ENCODE measurements at places on chromosomes 1 and 21.

DNA sequence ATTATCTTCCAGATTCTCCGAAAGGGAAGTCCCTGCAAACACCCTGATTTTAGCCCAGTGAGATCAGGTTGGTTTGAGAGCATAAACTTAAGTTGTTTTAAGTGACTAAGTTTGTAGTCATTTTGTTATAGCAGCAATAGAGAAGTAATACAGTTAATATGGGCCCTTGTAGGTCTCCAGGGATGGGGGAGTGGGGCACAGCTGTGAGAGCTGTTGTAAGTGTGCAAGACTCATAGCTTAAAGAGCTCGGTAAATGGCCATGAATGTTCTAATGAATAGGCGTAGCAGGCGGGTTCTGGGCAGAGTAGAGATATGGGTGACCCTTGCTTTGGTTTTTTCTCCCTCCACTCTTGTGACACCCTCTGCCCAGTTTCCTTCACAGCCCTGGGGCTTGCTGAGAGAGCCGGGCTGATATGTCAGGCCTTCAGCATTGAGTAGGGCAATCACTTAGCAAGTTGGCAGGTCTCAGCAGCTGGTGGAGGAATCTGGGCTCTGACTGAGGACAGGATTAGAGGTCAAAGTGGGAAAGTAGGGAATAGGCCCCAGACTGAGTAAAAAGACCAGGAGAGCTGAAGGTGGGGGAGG, 16.0 kb upstream of the ID3 start:
- no peak overlapping the region for H3K27ac ChIP-seq
- H3K36me3 ChIP-seq = no peaks in the 10 kb centered on the region
- DNase-seq = no peak
- no peaks in the 10 kb centered on the region for H3K27me3 ChIP-seq

GRCh38 chr1:202127061-202127460, 4.3 kb downstream of the GPR37L1 start:
- no peak overlapping the region for H3K27ac ChIP-seq
- no peaks in the 10 kb centered on the region for H3K27me3 ChIP-seq
- peaks cover 4% of the 10 kb centered on the region for H3K4me1 ChIP-seq
- H3K36me3 ChIP-seq = peaks cover under 1% of the 10 kb centered on the region
- H3K4me3 ChIP-seq = no peak overlapping the region

- no peak overlapping the region for H3K27ac ChIP-seq
- H3K4me1 ChIP-seq = no peaks in the 10 kb centered on the region
- no peak overlapping the region for H3K4me3 ChIP-seq
- no peaks in the 10 kb centered on the region for H3K36me3 ChIP-seq
- no peaks in the 10 kb centered on the region for H3K27me3 ChIP-seq
These were observed 463.4 kb downstream of the CAMTA1 start for GRCh38 chr1:7248549-7249199.

DNA sequence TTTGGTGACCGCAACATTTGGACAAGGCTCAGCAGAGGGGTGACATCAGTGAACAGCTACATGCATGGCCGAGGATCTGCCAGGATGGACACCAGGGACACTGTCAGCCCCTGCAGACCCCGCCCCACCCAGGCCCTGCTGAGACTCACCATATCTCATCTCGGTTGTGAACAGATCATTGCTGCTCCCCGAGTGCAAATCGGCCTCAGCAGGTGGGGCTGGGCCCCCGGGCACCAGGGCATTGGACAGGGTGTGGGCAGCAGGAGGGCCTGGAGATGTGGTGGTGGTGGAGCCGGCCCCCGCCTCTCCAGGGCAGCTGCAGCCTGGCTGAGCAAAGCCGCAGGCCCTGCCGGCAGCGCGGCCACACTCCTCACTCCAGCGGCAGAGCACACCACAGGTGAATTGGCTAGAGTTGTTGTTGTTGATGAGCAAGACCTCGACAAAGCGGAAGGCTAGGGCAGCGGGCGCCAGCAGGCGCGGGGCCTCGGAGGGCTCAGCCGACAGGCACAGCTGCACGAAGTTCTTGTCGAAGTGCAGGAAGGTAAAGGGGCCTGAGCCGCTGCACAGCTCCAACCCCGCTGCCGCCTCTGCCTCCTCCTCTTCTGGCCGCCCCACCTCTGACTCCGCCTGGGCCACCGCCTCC, 8.2 kb downstream of the ADGRB2 start:
- no peaks in the 10 kb centered on the region for H3K36me3 ChIP-seq
- H3K27ac ChIP-seq = no peak overlapping the region
- no peak for DNase-seq
- no peaks in the 10 kb centered on the region for H3K27me3 ChIP-seq
- H3K4me1 ChIP-seq = peaks cover 13% of the 10 kb centered on the region

GRCh38 chr1:92274939-92275338, 23.8 kb downstream of the GLMN start:
- H3K4me1 ChIP-seq = no peaks in the 10 kb centered on the region
- DNase-seq = no peak
- H3K27ac ChIP-seq = no peak overlapping the region
- peaks cover 20% of the 10 kb centered on the region for H3K36me3 ChIP-seq
- H3K4me3 ChIP-seq = no peak overlapping the region
- no peaks in the 10 kb centered on the region for H3K27me3 ChIP-seq
